Activated CD4-positive, alpha-beta T cell treated with anti-CD3 and anti-CD28 coated beads, Interleukin-2, amount 50 U/mL, for 48 hours (primary cell): ENCODE measurements at places on chromosomes 4 and X.

GRCh38 chr4:47493238-47494123 is 8.4 kb downstream of the ATP10D start:
- DNase-seq, result no peak

GRCh38 chr4:168474660-168475320 is 5.5 kb downstream of the DDX60L start:
- no peak for DNase-seq

DNA sequence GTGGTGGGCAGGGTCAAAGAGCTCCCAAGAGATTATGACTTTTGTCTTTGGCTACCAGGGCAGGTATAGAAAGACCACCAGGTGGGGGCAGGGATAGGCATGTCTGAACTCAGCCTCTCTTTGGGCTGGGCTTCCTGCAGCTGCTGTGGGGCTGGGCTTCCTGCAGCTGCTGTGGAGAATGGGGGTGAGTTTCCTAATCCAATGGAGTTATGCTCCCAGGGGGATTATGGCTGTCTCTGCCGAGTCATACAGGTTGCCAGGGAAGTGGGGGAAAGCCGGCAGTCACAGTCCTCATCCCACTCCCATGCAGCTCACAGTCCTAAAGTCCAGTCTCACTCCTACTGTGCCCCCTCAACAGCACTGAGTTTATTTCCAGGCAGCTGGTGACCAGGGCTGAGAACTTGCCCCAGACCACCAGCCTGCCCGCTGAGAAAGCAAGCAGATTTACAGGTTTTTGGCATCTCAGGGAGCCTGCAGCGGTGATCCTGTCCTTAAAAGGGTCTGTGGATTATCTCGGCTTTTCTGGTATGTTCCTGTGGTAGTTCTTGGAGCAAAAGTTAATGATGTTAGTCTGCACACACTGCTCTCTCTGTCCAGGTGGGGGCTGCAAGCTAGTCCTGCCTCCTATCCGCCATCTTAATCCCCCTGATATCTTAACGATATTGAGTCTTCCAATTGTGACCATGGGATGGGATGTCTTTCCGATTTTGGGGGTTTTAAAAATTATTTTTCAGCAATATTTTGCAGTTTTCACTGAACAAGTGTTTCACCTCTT is 133.4 kb downstream of the RTL9 start:
- no peak for DNase-seq

- DNase-seq, result no peak
Observed at GRCh38 chr4:130486186-130486585, 1390.2 kb downstream of the C4orf33 start.

- DNase-seq, result no peak
Observed at GRCh38 chr4:119035951-119036737, 99.5 kb upstream of the MYOZ2 start.
